ENCODE measurements at places on chromosomes 5 and 9.

DNA sequence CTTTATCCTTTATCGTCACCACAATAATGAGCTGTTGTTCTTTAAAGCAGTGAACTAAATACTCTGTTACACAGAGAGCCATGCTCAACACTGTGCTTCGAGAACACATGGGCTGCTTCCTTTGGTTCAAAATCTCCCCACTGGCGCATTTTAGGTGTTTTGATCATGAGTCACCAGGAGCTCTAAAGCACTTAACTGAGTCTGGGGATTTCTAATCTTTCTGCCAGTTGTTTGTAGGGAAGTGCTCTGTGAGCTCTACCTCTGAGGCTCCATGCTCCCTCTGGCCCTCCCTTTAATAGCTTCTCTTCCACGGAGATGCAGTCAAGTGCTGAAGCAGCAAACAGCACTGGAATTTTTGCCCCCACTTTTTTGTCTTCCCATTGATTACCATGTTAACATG lies 17.0 kb downstream of the ERAP2 start:
- DNase-seq, result no peak

- DNase-seq, result no peak
Measured at GRCh38 chr9:137463931-137464290, 4.8 kb upstream of the NSMF start.

DNA sequence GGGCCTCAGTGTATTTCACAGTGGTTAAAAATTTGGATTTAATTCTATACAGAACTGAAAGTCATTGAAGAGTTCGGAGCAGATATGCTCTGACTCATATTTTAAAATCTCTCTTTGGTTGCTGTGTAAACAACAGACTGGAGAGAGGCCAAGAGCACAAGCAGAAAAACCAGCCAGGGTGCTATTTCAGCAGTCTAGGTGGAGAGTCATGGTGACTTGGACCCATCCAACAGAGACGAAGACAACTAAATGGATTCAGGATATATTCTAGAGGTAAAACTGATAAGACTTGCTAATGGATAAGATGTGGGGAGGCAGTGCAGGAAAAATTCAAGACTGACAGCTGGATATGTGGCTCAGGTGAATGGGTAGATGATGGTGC lies 168.9 kb downstream of the MAPKAP1 start:
- DNase-seq, result no peak

DNA sequence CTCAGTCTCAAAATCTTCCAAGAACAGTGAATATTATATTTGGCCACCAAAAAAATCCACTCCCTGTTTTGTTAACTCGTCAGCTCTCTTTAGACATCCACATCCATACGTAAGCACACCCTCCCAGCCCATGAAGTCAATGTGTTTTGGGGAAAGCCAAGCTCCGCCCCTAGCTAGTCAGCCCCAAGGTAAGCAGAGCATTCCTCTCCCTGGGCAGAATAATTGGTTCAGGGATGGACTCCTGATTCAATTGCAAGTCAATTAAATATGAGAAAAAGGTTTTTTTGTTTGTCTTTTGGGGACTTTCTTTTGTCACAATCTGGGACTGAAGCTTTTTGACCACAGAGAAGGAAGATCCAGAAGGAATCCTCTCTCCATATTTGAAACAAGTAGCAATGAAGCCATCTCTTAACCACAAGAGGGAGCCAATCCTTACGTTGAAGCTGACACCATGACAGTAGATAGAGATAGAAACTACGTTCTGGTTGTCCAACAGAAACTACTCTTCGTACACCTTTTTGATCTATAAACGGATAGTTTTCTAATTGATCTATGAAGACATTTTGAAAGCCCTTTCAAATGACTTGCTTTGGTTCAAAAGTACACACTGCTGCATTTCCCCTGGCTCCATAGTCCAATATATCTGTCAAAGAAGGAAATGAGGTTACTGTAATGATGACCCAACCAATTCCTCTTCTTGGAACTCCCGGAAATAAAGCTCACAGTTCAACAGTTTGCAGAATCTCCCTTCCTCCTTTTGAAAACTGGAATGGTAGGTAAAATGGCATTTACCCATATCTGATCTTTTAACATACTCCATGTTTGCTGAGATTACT lies 166.4 kb downstream of the TLE1 start:
- no peak for DNase-seq

GRCh38 chr5:61617039-61617438 lies 285.0 kb downstream of the ZSWIM6 start:
- DNase-seq, result no peak

GRCh38 chr5:2602451-2603271 lies 148.8 kb downstream of the IRX2 start:
- peak; percentile 32 for DNase-seq

DNA sequence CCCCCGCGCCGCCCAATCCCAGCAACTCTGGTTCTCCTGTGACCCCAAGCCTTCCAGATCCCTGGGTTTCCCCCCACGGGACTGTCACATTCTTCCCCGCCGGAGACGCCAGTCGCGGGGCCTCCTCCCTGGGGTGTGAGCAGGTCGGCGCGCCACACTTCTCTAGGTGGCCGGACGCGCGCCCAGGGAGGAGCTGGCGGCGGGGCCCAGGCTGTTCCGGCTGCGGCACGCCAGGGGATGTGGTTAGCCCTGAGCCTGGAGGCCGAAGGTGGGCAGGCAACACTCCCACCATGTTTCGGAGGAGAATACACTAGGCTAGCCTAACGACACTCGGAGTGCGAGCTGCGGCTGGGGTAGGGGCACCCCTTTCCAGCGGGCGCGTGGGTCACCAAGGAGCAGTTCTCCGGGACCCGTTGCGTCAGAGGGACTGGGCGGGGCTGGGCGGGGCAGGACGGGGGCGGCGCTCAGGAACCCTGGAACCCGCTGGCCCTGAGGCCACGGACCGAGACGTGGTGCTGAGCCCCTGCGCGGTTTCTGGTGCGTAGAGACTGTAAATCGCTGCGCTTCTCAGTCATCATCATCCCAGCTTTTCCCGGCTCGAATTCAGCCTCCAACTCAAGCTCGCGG lies at the start of gene SLC27A6:
TSS of gene SLC27A6 (plus strand) at position 478 of the 627 bp plus-strand sequence. CDS start 650 bp downstream, outside the sequence.
- DNase-seq, result no peak

GRCh38 chr5:179834120-179834519 lies 13.4 kb downstream of the SQSTM1 start:
- no peak for DNase-seq

- no peak for DNase-seq
Measured at GRCh38 chr9:88084357-88085183, 53.7 kb downstream of the SPATA31C2 start.

- DNase-seq, result no peak
Measured at GRCh38 chr5:153496835-153497234, 6.4 kb downstream of the GRIA1 start.

DNA sequence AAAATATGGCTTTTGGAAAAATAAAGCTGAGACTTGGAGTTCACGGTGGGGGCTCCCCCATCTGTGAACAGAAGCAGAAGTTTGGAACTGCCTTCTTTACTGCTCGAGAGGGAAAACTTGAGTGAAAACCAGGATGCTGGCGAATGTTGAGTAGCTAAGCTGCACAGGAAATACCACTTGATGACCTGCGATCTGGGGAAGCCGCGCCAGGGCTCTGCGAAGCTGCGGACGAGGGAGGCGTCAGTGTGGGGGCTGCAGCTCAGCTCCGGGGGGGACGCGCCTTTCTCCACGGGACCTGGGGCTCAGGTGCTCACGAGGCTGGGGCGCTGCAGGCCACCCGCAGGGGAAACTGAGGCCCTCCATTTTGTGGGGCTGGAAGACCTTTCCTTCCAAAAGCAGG lies 62.3 kb downstream of the TENT4A start:
- DNase-seq, result no peak

GRCh38 chr9:89400403-89401116 lies 82.3 kb downstream of the SECISBP2 start:
- no peak for DNase-seq

Data from NCI-H524 treated with DMSO at 0.1 percent for 48 hours (cell line).